ENCODE measurements at places on chromosomes 11 and 22.

DNA sequence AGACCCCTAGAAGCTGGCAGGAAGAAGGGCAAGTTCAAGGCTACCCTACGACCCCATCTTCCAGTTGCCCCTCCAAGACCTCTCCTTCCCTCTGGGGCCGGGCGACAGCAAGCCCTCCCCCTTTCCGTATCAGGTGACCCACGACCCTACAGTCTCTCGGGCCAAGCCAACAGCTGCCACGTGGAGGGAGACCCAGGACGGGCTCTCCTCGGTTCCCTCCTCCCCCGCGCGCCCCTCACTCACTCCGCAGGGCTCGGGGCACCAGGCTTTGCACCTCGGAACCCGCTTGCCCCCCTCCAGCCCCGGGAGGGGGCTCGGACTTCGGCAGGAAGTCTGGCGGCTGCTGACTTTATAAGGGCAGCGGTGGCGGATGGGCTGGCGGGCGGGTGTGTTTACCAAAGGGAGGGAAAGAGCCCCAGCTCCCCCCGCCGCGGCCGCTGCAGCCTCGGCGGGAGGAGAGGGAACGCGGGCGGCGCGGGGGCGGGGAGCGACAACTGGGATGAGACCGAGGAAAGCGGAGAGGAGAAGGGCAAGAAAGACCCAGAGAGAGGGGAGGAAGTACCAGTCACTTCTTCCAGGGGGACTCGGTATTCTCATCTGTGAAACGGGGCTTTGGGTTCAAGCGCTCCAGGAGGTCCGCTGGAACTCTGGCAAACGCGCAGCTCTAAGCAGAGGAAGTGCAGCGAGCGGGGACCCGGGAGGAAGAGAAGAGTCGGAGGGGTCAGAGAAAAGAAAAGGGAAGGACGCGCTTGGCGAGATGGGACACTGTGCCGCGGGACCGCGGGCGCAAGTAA is 767 bp downstream of the SLC43A1 start:
- DNase-seq = no peak

GRCh38 chr11:124518989-124519451 is 24.4 kb downstream of the OR8B12 start:
- DNase-seq = no peak

- peak; percentile 89 for DNase-seq
Observed at GRCh38 chr11:10750838-10751580, at the start of gene CTR9. TSS of gene CTR9 (plus strand) at chr11:10751246. CDS start at chr11:10751413, 167 bp downstream.

DNA sequence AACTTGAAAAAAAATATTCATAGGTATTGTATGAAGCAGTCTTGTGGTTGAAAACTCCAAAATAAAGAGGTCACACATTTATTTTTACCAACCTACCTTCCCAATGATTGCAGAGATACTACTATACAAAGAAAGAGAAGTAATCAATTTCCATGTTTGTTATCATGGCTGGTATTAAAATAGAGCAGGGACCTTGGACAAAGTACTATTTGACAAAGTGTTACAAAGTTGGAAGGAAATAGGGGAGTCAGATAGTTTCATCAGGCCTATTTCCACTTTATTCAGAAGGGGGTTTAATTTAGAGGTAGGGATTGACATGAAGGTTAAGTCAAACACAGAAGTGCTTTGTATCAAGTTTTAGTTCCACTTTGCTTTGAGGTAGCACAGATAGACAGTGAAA is 34.4 kb upstream of the KIRREL3 start:
- no peak for DNase-seq

GRCh38 chr22:29040385-29041275 is 21.0 kb downstream of the C22orf31 start:
- DNase-seq = peak; percentile 11

GRCh38 chr22:17319546-17319945 is 49.7 kb upstream of the CECR2 start:
- no peak for DNase-seq

- DNase-seq = peak; percentile 2
Observed at GRCh38 chr22:27919942-27920755, 1.1 kb upstream of the PITPNB start.

DNA sequence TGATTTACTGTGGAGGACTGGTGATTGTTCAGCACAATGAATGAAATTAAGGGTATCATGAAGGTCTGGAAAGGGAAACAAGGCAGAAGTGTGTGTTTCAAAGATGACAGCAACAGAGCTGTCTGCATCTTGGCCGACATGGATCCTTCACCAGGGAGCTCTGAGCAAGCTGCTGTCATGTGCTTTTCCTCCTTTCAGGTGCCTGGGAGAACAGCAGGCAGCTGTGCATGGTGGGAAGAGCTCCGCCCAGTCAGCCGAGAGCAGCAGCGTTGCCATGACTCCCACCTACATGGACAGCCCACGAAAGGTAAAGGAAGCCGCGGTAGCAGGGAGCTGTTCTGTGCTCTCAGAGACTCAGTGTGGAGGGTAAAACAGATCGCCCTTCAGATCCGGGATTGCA is 87.1 kb upstream of the YWHAH start:
- peak; percentile 70 for DNase-seq

DNA sequence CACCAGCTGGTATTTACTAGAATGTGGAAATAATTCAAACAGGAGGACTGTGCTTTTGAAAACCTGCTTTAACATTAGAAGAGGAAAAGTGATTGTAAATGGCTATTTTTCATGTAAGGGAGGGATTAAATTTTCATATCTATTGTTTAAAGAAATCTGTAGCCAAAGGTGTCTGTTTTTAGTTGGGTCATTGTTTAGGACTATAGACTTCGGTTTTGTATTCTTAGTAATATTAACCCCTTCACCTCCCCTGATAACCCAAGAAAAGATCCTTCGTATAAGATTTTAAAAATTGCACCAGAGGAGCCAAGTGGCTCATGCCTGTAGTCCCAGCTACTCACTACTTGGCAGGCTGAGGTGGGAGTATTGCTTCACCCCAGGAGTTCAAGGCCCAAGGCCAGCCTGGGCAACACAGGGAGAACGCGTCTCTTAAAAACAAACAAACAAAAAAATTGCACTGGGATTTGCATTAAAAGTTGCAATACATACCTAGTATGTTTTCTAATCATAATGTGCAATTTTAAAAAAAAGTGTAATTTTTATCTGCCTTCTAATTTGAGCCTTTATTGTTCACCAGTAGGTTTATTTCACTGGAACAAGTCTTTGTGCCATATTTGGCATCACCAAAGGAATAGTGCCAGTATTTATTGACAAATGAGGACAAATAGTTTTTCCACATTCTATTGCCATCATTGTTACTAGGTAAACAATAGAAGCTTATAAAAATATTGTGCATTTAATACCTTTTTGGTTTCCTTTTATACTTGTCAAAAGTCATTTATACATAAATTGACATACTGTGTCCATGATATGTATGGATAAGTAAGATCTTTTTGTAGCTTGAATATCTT is 34.3 kb downstream of the MTMR3 start:
- no peak for DNase-seq

Measured in NCI-H187 (cell line).